ENCODE measurements at places on chromosomes 3 and 15.
A peak's percentile ranks its signal among the peaks of the same experiment; 100 is the strongest.

GRCh38 chr3:159854500-159855124, 134.0 kb upstream of the IL12A start:
- peak; percentile 93 for DNase-seq

GRCh38 chr15:78000927-78001249, 76.6 kb downstream of the TBC1D2B start:
- no peak for DNase-seq

GRCh38 chr3:39936848-39937247, 127.4 kb downstream of the MYRIP start:
- DNase-seq = no peak

DNA sequence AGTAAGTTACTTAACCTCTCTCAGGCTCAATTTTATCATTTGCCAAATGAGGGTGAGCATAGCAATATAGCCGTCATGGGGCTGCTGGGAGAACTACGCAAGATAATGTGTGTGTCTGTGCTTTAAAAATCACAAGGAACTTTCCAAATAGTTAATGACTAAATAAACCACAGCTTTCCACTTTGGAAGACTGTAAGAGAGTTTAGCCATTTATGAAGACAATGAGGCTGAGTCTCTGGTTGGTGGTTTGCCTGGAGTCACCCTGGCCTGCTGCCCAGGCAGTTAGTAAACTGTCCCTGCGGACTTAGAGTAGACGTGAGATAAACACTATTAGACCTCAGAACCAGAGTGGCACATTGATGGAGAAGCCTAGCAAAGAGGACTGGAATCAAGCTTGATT, 357.7 kb downstream of the CLSTN2 start:
- peak; percentile 97 for DNase-seq

- DNase-seq = no peak
Measured at GRCh38 chr3:126582311-126582710, 23.6 kb upstream of the C3orf22 start.

GRCh38 chr3:126417981-126418530, 23.3 kb downstream of the CFAP100 start:
- DNase-seq = no peak

DNA sequence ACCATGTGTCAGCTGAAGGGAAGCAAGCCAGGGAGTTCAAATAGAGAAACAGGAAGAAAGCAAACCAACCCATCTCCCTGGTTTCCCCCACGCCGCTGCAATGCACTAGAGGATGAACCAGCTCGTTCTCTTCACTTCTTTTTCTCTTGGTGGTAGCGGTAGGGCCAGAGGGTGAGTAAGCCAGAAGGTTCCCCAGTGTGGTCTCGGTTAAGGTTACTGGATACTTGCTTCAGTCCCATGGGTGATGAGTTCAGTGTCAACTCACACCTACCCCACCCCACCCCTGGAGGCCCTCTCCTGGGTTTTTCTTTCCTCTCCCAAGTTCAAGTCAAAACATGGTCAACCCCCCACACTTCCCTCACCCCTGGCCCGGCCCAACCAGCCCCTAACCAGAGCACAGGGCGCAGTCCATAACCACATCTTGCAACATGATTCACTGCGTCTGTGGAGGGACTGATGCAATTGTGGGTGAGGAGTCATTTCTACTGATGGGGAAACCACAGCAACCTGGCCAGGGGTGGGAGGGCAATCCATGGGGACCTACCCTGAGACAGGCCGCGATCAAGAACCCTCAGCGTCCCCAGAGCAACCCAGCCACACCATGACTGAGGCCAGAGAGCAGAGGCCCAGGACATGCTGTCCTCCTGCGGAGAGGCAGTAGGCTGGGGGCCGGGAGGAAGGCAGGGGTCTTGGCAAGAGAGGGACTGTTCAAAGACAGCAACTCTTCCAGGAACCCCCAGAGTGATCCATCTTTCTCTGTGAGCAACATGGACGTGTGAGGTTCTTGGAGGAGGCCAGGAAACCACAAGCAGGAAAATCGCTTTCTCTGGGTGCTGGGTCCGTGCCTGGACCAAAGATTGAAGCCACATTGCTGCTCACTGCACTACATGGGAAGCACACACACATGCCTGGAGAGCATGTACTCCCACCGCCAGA, 276.6 kb downstream of the UACA start:
- DNase-seq = peak; percentile 94

- DNase-seq = no peak
Measured at GRCh38 chr3:16106050-16106449, 68.4 kb upstream of the GALNT15 start.

DNA sequence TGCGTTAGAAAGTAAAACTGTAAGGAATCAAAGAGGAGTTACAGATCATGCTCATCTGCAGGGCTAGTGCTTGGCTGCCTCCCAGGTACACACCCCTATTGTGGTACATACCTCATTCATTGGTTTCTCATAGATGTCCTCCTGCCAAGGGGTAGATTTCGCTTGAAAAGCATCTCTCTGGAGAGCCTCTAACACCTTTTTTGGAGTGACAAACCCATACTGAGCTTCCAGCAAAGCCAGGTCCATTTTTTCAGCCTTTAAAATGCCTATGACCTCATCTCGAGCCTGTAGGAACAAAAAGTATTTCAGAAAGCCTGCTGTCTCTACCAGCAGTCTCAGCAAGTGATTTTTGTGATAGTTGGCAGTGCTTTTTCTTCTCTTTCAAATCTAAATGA, 112.1 kb downstream of the CMSS1 start:
- DNase-seq = peak; percentile 77

GRCh38 chr3:108662142-108662738, 72.7 kb downstream of the DZIP3 start:
- peak; percentile 64 for DNase-seq

DNA sequence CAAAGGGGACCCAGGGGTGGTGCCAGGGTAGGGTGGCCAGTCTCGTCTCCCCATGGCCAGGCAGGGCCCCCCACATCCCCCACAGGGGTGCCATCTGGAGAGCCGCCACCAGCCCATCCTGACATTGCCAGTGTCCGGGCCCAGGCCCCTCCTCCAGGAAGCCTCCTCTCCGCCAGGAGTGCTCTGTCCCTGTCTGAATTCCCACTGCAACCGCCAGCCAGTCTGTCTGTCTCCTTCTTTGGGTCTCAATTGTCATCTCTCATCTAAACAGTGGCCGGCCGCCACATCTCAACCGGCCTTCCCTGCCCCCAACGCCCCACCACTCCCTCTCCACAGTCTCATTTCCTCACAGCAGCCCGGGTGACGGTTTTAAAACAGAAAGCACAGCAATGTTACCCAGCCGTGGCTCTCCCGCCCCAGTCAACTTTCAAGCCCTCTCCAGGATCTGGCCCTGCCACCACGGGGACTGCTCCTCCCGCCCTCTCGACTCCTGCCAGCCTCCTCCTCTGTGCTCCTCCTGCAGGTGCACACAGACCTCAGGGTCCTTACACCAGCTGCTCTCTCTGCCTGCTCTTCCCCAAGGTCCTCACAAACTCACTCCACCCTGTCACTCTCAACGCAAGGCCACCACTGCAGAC, 57.0 kb downstream of the IQSEC1 start:
- DNase-seq = no peak

DNA sequence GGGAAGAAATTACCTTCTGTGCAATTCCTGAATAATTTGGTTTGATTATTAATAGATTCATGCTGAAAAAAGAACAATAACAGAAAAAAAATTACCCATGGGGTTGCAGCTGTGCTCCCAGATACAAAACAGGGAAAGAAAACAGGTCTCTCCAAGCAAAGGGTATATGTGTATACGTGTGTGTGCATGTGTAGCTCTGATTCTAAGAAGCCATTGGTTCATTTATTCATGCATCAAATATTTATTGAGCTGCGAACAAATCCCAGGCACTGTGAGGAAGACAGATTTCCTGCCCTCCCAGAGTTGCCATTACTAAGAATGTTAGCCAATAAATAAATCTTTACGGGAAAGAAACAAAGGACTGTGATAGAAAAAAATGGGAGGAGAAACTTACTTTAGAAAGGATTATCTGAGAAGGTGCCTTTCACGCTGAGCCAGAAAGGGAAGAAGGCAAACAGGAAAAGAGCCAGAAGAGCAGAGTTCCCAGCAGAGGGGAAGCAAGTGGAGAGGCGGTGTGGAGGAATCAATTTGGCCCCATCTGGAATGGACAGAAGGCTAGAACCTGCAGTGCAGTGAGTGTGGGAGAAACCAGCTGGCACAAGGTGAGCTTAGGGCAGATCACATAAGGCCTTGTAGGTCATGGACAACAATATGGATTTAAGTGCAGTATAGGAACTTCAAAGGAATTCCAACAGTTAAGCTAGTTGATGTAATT, 20.7 kb downstream of the CHL1 start:
- no peak for DNase-seq
